Activated T-helper 1 cell treated with anti-CD3 and anti-CD28 coated beads, Interleukin-2, amount 50 U/mL, for 16 hours (primary cell): ENCODE measurements at places on chromosomes 5 and 9.

DNA sequence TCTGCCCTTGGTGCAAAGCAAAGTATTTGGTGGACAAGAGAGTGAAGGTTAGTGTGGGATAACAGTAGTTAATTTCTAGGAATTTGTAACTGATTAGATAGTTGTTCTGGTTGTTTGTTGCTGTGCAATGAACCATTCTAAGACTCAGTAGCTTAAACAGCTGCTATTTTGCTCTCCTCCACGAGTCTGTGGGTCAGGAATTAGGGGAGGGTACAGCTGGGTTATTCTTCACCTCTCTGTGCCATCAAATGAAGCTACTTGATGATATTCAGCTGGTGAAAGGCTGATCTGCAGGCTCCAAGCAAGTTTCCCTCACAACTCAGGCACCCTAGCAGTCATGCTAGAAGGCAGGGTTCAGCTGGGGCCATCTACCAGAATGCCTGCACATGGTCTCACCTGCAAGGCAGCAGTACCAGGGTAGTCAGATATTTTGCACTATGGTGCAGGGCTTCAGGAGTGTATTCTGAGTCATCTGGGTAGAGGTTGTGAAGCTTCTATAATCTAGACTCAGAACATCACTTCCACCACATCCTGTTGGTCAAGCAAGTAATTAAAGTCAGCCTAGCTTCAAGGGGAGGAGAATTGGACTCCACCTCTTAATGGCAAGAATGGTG, 159.5 kb upstream of the SLC28A3 start:
- DNase-seq = no peak

DNA sequence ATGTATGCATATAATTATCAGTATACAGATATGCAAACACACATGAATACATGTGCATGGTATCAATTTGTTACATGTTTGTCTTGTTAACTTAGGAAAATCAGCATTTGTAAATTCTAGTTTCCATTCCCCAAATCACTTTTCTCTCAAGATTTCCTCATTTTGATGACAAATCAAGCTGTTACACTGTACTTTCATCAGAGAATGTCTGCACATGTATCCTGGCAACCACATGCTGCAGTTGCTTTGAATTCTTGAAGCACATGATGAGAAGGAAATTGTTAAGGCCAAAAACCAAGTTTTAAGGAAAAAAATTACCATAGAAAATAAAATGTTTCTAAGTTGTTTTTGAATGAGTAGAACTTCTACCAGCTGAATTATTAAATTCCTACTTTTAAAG, 1834.5 kb downstream of the EFNA5 start:
- DNase-seq = no peak

DNA sequence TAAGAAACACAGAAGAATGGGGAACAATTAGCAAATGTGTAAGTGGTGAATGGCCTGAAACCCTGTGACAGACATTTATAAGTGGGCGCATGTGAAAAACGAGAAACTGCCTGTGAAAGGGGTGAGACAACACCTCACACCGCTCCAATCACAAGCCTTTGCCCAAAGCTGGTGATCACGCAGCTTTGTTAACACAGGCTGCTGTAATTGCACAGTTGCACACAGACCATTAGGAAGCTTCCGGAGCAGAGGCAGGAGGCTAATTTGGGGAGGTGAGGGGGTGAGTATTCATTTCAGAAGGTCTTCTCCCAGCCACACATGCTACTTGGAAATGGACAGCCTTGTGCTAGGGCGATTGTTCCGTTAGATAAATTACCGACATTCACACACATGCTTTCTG, 294.0 kb downstream of the MED10 start:
- DNase-seq = no peak

DNA sequence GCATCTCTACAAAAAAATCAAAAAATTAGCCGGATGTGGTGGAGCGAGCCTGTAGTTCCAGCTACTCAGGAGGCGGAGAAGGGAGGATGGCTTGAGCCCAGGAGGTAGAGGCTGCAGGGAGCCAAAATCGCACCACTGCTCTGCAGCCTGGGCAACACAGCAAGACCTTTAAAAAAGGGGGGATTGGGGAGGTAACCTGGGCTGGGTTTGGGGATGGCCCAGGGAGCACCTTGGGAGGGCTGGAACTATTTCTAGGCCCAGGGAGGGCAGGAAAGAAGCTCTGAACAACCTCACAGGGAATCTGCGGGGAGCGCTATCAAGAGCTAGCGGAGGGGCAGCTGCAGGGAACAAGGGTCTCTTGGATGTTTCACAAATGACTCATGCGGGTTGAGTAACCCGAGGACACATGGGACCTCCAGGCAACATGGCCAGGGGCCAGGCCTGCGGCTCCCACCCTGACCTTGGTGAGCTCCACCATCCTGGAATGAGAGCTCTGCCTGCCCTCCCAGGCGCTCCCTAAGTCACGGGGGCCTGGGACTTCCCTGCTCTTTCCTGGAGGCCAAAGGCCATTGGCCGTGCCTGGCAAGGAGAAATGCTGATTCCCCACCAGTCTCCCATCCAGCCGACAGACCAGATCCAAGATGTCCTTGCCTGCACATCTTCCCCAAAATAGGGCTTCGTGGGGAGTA, 23.4 kb downstream of the SARDH start:
- DNase-seq = no peak

GRCh38 chr9:91082731-91083130, 279.0 kb downstream of the AUH start:
- DNase-seq = no peak

DNA sequence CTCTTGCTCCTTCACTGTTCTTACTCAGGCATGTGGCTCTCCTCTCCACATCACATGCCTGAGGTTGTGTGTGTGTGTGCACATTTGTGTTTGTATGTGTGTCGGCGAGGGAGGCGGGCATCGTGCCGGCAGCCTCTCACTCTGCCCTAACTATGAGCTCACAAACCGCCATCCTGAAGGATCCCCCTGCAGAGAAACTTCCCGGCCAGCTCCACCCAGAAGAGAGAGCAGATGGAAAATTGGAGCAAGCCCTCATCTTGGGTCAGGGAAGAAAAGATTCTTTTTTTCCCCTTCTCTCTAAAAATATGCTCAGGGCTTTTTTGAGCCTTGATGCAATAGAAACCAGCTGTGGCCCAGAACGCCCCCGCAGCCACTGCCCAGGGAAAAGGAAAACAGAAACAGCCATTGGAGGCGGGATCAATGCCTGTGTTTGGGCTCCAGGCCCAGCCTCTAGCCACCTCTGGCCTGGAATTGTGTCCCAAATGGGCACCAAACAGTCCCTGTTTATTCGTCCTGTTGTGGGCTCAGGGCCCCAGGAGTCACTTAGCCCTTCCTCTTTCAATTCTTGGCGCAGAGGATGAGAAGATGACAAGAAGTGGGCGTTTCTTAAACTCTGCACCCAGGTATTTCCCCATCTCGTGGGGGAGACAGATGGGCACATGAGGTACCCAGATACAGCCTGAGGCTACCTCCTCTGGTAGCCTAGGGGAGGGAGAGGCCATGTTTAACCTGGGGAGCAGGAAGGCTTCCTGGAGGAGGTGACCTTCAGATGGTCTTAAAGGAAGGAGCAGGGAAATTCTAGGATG, 151.5 kb downstream of the RGS3 start:
- DNase-seq = no peak

GRCh38 chr5:555058-555623, 30.9 kb upstream of the SLC9A3 start:
- no peak for DNase-seq

DNA sequence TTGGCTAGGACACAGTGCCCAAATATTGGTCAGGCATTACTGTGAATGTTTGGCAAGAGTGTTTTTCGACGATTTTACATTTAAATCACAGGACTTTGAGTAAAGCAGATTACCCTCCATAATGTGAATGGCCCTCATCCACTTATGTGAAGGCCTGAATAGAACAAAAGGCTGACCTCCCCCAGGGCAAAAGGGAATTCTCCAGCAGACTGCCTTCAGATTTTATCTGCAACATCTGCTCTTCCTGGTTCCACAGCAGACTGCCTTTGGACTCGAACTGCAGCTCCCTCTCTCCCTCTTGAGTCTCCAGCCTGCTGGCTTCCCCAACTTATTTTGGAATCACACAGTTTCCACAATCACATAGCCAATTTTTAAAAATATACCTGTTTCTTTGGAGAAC, 7.1 kb upstream of the TMEM215 start:
- no peak for DNase-seq

GRCh38 chr5:149561848-149562247, 10.6 kb upstream of the CSNK1A1 start:
- DNase-seq = no peak
